ENCODE measurements at places on chromosomes 4 and X.

DNA sequence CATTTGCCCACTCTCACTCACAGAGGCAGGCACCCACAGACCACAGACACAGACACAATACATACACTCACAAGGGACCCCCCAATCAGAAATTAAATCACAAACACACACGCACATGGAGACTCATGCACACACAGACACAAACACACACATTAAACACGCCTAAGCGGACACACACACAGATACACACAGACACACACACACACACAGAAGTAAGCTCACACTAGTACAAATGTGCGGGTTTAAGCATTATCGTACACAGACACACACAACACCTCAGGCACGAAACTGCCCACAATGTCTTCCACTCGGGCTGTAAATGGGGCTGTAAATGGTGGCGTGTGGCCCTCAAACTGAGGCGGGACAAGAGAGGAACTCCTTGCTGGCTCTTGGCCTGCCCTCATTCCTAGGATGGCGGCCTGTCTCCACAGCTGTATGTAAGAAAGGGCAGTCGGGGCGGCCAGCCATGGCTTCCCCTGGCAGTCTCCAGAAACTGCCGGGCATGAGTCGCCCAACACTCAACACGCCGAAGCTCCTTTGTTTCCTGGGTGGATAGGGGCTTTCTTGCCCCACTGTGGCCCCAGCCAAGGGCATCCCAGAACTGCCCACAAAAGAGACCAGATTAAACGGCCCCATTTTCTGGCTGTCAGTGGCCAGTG is 53.9 kb downstream of the NBDY start:
- no peak for DNase-seq

DNA sequence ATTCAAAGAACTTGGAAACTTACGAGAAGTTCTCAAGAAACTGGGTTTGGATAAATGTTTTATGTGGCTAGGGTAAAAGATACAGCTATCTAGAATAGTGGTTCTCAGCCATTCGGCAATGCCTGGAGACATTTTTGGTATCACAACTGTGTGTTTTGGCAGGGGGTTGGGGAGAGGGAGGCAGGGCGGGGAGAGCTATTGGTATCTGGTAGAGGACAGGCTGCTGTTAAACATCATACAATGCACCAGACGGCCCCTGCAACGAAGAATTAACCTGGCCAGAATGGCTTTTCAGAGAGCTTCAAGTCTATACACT is 50.8 kb upstream of the MND1 start:
- DNase-seq = no peak

DNA sequence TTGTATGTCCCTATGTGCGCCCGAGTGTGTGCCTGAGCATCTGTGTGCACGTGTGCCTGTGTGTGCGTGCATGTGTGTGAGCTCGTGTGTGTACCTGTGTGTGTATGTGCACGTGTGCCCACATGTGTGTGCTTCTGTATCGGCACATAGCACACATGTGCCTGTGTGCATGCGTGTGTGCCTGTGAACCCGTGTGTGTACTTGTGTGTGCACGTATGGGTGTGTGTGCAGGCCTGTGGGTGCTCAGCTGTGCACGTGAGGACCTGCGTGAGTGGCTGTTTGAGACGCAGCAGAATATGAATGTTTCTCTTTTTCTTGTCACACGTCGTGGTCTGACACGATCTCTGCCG is 4.3 kb downstream of the AKAP17A start:
- no peak for DNase-seq

DNA sequence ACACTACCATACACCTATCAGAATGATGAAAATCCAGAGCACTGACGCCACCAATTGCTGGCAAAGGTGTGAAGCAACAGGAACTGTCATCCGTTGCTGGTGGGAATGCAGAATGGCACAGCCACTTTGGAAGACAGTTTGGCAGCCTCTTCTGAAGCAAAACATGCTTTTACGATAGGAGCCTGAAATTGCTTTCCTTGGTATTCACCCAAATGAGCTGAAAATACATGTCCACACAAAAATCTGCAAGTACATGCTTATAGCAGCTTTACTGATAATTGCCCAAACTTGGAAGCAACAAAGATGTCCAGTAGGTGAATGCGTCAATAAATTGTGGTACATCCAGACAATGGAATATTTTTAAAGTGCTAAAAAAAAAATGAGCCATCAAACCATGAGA is 322.8 kb upstream of the FAT1 start:
- DNase-seq = no peak

DNA sequence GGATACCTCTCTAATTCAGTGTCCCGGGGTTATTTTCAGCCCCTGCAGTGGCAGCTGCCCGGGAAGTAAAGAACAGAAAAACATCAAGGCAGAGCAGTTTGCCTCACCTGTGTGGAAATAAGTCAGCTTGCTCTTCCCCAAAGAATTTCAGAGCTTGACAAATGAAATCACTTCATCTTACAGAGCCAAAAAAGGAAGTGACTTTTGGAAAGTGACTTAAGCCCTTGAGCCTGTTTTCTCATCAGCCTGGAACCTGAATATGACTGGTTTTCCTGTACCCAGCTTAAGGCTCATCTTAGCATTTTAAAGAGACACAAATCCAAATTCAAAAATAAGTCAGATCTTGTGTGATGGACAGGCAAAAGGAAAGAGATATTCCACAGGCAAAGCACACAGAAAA is 211.6 kb downstream of the RCHY1 start:
- no peak for DNase-seq

GRCh38 chrX:125404667-125405160 is 85.0 kb downstream of the TEX13C start:
- no peak for DNase-seq

DNA sequence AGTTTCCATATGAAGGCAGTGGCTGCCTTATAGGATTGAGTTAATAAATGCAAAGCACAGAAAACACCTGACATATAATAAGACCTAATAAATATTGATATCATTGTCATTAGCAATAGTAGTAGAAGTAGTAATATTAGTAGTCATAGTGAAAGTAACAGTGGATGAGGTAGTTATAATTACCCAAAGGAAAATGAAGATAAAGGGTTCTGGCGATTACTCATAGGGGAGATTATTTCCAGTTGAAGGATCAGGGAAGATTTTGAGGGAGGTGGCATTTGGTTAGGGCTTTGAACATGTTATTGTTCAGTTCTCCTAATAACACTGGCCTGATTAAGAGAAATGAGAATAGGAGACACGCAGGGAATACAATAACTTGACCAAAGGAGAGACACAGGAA is 131.9 kb upstream of the GPRIN3 start:
- DNase-seq = no peak

Measured in stimulated activated CD4-positive, alpha-beta T cell treated with anti-CD3 and anti-CD28 coated beads, Interleukin-2, amount 100 ng/mL, for 48 hours (primary cell).